Upper lobe of right lung (tissue), 1 donor: ENCODE measurements at places on chromosomes 16 and 17. TPM values are rescaled to one million over a fixed set of nuclear protein-coding genes. Genes with fewer than 3 reads are reported as not detected.
A peak's percentile ranks its signal among the peaks of the same experiment; 100 is the strongest.

C16orf92 gene
- not detected for total RNA-seq

KRT20 gene
- total RNA-seq, result not detected

PRDM7 gene
- not detected for total RNA-seq

PIK3R6 gene
- total RNA-seq, result 2.7 TPM

KRT33A gene
- not detected for total RNA-seq

DNA sequence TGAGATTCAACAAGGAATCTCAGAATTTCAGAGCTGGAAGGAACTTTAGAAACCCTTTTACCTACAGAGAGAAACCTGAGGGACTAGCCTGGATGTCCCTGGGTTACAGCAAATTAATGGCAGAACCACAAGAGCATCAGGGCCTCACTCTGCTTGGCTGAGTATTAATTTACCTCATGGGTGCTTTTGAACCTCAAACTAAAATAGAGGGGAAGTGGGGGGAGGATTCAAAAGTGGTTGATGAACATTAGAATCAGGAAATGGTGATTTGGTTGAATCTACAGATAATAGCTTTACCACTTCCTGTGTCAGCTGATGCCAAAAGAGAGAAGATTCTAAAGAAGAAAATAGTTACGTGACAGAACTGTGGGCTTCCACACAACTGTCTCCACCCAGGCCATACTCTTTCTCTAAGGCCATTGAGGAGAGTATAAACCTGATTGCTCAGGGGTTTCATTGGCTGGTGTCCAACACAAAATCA is 11.3 kb upstream of the SKAP1 start:
- no peak for DNase-seq

DNA sequence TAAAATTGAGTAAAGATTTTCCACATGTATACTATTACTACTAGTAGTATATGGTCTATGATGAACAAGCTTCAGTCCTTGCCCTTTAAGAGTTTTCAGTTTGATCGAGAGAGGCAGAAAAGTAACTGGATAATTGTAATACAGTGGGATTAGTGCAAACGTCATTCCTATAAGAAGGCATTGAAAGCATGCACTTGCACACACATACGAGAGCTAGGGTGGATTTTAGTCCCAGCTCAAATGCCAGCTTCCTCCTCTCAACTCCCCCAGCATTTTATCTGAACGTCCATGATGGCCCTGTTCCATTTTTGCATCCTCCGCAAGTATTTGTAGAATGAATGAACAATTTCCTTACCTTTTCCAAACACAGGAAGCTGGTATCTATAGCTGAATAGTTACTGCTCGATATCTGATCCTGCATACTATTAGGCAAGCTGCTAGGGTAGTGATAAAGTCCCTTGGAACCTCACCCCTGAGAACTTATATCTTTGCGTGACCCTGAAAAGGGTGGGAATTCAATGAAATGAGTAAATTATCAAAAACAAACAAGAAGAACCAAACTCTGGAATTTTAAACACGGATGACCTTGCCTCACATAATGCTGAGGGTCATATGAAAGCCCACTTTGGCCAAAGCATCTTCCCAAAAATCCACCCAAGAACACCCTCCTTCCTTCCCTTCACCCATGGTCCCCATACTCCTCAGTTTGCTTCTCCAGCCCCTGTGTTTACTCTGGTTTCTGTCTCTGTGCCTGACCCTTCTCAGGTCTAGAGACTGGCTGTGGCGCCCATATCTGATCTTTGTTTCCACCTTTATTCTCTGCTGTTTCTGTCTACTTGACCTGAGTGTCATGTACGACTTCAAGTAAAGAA is 60.5 kb downstream of the TMEM100 start:
- no peak for DNase-seq

DNA sequence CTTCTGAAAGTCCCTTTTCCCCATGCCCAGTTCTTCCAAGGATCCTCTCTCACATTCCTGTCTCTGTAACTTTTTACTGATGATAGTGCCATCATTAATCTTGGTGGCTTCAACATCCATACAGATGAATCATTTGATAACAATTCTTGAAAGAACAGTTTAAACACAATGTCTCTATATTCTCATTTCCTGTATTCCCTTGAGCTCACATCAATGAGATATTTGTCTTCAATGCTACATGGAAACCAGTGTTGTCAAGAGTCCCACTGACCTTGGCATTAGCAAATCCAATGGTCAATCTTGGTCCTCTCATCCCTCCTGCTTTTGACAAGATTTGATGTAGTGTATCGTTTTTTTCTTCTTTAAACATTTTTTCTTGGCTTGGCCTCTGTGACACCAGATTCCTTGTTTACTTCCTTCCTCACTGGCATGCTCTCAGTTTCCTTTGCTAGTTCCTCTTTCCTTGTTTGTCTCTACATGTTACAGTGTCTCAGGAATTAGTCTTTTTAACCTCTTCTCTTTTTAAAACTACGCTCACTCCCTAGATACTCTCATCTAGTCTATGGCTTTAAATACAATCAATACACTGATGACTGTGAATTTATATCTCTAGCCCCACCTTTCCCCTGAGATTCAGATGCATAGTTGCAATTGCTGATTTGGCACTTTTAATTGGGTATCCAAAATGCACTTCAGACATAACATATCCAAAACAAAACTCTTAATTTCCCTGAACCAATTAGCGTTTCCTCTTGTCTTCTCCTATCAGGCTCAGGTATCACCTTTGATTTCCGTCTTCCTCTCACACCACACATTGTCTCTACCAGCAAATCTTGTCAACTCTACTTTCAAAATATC is 134.0 kb downstream of the MYO1D start:
- no peak for DNase-seq

GRCh38 chr16:88742896-88743605 is 36.7 kb downstream of the CTU2 start:
- no peak for DNase-seq

DNA sequence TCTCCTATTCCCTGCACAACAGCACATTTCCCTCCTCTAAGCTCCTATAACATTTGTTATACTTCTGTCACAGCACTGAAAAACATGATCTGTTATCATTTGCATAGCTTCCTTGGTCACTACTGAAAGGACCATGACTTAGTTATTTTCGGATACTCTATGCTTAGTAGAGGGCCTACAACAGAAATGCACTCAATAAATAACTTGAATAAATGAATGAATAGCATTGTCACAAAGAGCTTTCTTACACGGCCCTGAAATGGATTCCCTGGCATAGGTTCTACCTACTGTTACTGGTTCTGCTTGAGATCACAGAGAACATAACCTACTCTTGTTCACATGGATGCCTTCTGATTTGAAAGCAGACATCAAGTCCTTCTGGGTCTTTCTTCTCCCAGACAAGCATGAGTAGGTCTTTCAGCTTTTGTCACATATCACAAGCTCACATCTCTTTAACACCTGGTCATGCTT is 41.6 kb downstream of the MYO1D start:
- DNase-seq, result no peak

DNA sequence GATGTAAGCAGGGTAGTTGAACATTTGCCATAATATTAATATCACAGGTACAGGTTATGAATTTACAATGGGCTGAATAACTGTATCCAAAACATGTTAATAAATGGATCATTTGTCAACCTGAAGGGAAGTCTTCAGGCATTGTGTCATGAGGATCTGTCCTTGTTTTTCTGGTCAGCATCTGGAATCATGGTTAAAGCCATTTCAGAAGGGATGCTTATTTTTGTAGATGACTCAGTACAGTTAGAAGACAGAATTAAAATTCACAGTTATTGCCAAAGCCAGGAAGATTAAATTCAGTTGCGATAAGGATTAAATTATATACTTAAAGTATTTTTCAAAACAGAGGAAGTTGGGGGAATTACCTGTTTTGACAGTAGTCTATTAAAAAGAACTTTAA is 8.0 kb downstream of the PSMD11 start:
- DNase-seq, result no peak

- DNase-seq, result peak; percentile 63
Measured at GRCh38 chr17:8056976-8057625, 18.2 kb downstream of the ALOX15B start.

GRCh38 chr17:36742267-36743000 is 141.1 kb downstream of the MRM1 start:
- DNase-seq, result no peak

DNA sequence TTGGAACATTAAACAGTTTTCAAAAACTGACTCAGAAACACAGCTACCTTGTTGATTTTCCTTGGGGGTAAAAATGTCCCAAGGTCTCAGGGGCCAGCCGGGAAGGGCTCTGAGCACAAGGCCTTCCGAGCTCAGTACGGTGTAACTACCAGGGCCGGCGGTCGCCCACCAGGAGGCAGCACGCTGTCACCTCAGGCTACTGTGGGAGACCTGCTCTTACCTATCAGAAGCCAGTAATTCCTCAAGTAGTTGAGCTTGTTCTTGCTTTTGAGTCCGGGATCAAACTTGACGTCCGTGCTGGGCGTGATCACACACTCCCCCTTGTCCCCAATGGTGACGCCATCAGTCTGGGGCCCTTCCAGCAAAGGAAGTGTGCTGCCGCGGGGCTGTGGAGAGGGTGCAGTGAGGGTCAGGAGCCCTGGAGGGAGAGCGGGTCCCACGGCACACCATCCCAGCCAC is 43.4 kb upstream of the ICAM2 start:
- DNase-seq, result peak; percentile 93
